Ovary (tissue), 10 donors: ENCODE measurements at places on chromosomes 2 and 18.

DNA sequence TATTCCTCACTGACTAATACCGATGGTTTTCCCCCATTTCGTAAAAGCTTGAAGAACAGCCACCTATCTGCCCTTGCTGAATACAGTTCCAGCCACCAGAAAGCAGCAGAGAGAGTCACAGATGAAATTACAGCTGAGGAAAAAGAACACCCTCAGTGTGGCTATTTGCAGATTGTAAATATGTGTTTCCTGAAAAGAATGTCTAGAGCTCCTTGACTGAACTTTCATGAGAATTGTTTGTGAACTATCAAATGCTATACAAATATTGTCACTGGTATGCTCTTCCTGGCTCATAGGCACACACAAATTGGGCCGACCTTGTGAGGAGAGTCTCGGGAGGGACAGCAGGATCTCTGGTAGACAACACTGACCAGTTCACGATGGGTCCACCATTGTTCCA is 58.1 kb upstream of the TTC39C start:
- no peak for DNase-seq

DNA sequence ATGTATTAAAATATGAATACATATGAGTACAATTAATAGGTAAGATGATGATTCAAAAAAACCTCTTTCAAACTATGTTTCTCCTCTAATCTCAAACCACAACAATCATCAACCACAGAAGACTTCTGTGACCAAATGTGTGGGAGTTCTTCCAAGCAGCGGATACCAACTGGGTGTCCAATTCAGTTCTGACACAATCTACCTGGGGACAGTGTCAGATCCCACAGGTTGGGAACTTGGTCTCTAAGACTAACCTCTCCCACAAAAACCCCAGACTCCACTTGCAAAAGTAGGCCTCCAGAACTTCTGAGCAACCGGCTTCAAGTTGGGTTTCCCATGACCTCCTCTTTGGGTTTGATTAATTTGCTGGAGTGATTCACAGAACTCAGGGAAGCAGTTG is 26.9 kb downstream of the FASTKD1 start:
- DNase-seq, result no peak

GRCh38 chr2:177178797-177179196 is 33.8 kb upstream of the HNRNPA3 start:
- DNase-seq, result no peak

GRCh38 chr2:216445501-216445900 is 33.2 kb downstream of the SMARCAL1 start:
- no peak for DNase-seq

- DNase-seq, result no peak
Observed at GRCh38 chr2:175373729-175374128, 192.2 kb upstream of the ATP5MC3 start.

- no peak for DNase-seq
Observed at GRCh38 chr18:23415515-23415914, 37.6 kb upstream of the RIOK3 start.

DNA sequence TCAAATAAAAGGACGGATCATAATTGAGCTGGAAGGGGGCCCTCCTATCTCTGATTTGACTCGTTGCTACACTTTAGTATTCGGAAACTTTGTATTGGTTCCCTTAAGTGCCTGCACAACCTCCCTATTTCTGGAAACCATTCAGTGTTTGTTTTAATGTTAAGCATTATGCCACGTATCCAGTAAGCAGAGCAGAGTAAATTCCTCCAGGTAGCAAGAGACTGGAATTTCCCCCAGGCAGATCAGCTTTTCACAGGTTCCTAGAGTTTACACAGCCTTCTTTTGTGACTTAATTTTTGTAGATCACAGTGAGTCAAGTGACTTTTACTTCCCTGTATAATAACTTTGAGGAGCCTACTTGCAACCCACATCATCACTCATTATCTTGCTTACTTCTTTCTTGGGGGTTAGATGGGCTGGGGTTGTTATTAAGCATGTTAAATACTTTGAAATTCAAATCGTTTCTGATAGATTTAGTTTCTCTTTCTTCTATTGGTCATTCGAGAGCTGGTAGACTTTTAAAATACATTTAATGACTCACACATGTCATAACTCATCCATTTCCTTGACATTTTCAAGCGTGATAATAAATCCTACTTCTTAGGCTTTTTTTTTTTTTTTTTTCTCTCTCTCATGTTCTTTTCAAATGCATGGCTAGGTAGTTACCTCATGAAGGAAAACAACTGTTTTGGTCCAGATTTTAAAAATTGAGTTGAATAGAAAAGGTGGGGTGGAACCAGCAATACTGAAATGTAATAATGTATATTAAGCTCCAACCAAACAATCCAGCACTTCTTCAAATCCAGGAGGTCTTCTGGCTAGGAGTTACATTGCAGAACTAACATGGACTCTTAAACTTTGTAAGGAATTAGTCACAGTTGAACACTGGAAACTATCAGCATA is 219.3 kb downstream of the NEDD4L start:
- DNase-seq, result no peak

DNA sequence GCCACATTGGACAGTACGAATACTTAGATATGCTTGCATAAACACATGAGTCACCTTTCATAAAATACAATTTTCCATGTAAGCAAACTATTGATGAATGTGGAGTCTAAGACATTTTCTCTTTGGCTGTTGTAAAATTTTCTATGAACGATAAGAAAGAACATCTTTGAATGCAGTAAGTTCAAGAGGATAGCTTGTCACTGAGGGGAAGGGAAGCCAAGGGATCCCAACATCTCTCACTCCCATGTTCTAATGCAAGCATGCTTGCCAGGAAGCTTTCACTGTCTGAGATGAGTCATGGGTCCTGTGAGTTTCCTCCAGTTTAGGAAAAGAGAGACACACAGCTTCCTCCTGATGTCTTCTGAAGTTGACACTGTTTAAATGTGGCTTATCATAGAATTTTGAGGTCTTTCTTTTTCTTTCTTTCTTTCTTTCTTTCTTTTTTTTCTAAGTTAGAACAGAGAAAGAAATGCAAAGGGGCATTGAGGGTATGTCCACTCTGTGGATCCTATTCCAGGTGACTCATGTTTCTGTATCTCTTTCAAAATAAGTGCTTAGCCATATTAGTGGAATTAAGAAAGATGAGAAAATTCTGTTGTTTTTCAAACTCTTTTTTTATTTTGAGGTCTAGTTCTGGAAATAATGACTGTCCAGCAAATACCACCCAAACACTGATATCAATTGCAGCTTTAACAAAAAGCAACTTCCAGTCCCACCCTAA is 146.6 kb downstream of the RDH14 start:
- peak; percentile 10 for DNase-seq

GRCh38 chr18:75213611-75214331 is 3.2 kb downstream of the TSHZ1 start:
- DNase-seq, result no peak

GRCh38 chr2:86584151-86584913 is 21.1 kb upstream of the CHMP3 start:
- DNase-seq, result no peak

DNA sequence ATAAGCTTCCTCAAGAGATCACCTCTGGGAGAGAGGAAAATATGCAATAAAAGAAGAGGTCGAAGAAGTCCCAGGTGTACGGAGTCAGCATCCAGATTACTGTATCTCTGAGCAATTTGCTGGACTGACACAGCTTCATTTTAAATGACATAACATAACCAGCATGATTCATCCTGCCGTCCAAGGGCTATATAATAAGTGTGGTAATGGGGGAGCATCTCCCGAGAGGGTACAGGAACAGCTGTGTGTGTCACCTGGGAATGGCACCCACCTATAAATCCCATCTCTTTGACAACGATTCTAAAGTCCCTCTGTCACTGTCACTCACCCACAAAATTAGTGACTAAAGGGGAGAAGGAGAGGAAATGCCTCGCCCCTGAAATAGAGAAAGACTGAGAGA is 19.3 kb upstream of the FZD7 start:
- no peak for DNase-seq

- no peak for DNase-seq
Observed at GRCh38 chr2:110866466-110866865, 134.1 kb downstream of the ACOXL start.

DNA sequence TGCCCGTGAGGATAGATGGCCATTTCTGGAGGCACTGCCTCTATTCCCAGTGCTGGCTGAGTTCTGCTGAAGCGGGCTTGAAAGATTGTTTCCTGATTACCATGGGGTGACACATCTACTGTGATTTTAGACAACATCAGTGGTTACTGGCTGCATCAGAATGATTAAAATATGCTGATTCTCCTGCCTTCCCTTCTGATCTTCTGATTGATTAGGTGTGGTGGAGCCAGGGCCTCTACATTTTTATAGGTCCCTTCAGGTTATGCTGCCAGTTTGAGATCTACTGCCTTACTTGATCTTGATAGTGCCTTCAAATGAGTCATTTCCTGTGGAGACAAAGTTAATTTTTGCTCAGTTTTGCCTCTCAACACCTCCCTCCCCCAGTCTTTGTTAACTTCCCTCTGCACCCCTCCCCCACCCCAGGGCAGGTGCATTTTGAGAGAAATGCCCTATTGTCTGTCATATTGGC is 31.6 kb upstream of the SNORC start:
- DNase-seq, result no peak

DNA sequence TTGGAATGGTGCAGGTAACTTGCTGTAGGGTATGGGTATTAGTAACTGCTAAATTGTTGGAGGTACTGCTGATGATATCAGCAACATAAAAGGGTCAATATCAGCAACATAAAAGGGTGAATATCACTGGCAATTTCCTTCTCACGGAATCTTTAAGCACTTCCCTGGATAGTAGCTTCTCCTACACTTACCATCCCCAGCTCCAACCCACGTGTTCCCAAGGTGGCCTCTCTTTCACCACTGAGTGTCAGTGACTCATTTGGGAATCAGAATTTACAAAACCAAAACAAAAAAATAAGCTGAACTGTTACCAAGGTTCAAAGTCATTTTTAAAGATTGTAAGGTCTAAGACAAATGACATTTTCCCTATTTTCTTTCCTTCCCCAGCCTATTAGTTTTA is 70.8 kb downstream of the LRP2 start:
- DNase-seq, result no peak

DNA sequence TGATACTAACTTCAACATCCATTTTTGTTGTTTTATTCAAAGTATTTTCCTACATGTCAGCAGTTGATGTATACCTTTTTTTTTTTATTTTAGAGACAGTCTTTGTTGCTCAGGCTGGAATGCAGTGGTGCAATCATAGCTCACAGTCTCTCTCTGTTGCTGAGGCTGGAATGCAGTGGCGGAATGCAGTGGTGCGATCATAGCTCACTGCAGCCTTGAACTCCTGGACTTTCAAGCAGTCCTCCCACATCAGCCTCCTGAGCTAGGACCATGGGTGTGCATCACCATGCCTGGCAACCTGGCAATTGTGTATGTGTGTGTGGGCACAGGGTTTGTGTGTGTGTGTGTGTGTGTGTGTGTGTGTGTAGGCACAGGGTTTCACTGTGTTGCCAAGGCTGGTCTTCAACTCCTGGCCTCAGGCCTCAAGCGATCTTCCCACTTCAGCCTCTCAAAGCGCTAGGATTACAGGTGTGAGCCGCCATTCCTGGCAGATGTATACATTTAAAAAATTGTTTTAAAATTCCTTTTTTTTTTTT is 24.8 kb downstream of the SANBR start:
- no peak for DNase-seq

GRCh38 chr2:105344704-105345345 is 7.5 kb downstream of the C2orf49 start:
- no peak for DNase-seq

DNA sequence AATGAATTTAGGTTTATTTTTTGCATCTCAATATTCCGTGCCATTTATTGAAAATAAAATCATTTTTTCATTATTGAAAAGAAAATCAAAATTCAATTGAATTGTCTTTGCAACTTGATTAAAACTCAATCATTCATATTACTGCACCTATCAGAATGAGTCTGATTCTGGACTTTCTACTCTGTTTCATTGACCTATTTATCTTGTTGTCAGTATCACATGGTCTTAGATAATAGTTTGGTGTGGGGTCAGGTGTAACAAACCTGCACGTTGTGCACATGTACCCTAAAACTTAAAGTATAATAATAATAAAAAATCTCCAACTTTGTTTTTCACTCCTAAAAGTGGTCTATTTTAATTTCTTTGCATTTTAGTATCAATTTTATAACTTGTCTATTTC is 422.9 kb downstream of the RAD51AP2 start:
- DNase-seq, result no peak

- no peak for DNase-seq
Observed at GRCh38 chr18:55265984-55266383, 306.7 kb upstream of the CCDC68 start.

DNA sequence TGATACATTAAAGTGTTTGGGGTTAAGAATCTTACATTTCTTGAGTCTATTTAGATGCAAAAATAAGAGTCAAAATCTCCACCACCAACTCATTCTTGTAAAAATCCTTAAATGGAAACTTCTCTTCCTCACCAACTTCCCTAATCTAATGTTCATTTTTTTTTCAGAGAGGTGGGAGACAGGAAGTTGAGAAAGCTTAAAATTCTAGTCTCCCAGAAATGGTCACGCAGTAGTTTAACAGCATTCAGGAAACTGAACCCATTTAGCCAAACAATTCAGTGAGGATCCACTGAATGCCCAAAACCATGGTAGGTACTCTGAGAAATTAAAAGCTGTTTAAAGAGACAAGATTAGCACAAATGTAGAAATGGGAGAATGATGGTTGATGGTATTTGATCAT is 69.0 kb downstream of the TXNL1 start:
- DNase-seq, result no peak

- DNase-seq, result no peak
Observed at GRCh38 chr2:239116456-239117246, 268.8 kb downstream of the TWIST2 start.
